Heart left ventricle (tissue), 16 donors: ENCODE measurements at places on chromosomes 1 and 21. TPM values are rescaled to one million over a fixed set of nuclear protein-coding genes. Genes with fewer than 3 reads are reported as not detected.

The CAMK1G gene
- total RNA-seq = not detected

DNA sequence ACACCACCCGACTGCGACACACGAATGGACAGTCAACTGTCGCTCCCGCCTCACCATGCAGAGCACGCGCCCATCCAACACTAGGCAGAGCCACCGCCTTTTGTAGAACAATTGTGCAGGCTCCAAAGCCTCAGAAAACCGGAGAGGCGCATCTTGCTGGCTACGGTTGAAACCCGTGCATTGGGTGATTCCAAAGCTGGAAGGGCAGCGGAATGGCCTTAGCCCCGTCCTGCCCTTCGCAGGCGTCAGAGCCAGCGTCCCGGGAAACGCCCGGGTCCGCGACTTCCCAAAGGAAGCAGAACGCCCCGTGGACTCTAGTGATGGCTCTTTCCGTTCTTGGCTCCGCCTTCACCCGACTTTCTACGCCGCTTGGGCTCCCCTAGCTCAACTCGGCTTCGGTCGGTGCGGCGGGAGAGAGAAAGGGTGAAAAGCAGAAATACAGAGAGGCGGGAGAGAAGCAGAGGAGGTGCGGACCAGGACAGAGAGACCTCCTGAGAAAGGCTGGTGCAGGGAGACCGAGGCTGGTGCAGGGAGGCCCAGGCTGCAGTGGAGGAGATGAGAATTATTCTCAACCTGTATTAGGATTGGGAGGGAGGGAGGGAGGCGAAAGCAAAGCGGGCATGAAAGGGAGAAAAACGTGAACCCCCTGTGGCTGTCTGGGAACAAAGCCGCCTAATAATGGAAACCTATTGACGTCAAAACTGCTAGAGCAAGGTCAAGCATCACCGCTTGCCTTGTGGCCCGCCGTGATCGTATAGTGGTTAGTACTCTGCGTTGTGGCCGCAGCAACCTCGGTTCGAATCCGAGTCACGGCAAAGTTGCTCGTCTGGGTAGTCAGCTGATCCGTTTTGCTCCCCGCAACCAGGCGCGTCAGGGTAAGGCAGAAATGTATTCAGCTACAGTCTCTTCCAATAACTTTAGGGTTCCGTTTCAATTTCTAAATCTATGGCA is 99.5 kb downstream of the PRKAB2 start:
- H3K27me3 ChIP-seq = peaks cover 19% of the 10 kb centered on the region
- DNase-seq = peak; percentile 45
- H3K4me1 ChIP-seq = no peaks in the 10 kb centered on the region
- no peaks in the 10 kb centered on the region for H3K36me3 ChIP-seq

- peak; percentile 94 for DNase-seq
- peak within 1 kb of the TSS; percentile 85 for H3K4me3 ChIP-seq
- H3K36me3 ChIP-seq = peaks cover 6% of the 10 kb centered on the region
- H3K4me1 ChIP-seq = peaks cover 2% of the 10 kb centered on the region
- H3K27me3 ChIP-seq = no peaks in the 10 kb centered on the region
Measured at GRCh38 chr21:32392880-32393676, at the start of gene URB1. Gene URB1 (minus strand): TSS chr21:32393012. CDS start chr21:32392910, 102 bp downstream.

GRCh38 chr21:28639737-28640136 is 352.9 kb downstream of the LTN1 start:
- peaks cover 5% of the 10 kb centered on the region for H3K4me1 ChIP-seq
- H3K4me3 ChIP-seq = no peak overlapping the region
- DNase-seq = no peak
- H3K36me3 ChIP-seq = no peaks in the 10 kb centered on the region
- no peak overlapping the region for H3K27ac ChIP-seq

DNA sequence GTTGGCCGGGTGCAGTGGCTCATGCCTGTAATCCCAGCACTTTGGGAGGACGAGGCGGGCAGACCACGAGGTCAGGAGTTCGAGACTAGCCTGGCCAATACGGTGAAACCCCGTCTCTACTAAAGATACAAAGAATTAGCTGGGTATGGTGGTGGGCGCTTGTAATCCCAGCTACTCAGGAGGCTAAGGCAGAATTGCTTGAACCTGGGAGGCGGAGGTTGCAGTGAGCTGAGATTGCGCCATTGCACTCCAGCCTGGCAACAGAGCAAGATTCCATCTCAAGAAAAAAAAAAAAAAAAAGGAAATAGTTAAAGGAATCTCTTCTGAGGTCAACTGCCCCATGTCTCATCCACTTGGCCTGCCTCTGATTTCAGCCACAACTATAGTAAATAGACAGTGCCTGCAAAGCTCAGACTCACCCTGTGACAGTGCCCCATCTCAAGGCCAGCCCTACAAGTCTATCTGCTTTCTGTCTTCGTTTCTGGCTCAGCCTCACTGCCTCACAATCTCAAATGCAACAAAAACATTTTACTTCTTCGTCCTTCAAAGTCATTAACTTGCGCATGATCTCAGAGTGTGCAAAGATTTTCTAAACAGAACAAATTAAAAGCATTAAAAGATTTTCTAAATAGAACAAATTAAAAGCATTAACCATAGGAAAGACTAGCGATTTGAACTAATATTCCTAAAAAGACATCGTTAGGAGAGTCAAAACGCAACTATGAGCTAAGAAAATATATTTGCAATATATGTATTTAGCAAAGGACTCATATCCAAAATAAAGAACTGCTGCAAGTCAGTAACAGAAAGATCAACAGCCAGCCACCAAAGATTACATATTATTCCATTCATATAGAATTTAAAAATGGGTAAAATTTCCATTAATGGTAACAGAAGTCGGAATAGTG is 65.0 kb upstream of the PRDX6 start:
- H3K27ac ChIP-seq = no peak overlapping the region
- DNase-seq = no peak
- no peak overlapping the region for H3K4me3 ChIP-seq
- H3K36me3 ChIP-seq = no peaks in the 10 kb centered on the region

GRCh38 chr21:27813344-27813743 is 846.5 kb upstream of the ADAMTS5 start:
- H3K36me3 ChIP-seq = no peaks in the 10 kb centered on the region
- no peaks in the 10 kb centered on the region for H3K27me3 ChIP-seq
- DNase-seq = no peak

DNA sequence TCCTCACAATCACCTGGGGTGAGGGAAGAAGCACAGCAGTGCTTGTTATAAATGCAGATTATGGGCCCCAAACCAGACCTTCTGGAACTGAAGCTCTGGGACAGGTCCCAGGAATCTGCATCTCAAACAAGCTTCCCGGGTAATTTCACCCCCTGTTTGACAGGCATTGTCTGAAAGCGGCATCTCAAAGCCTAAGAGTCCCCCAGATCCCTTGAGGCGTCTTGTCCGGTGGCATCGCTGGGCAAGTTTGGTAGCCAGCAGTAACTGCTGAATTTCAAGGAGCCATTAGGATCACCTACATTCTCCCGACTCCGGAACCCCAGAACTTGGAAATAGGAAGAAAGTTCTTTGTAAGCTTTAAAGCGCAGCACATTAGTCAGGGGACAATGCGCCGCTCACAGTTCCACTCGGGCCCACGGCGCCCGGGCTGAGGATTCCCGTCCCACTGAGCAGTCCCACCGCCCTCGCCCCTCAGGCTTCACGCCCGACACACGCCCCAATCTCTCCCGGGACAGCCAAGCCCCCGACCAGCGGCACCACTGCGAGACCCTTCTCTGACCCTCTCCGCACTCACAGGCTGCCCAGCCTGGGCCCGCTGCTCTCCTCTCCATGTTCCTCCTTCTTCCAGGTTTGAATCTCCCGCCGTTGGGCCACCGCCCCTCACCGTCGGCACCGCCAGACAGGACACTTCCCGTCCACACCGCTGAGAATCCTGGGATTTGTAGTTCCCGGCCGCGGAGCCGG is at the start of gene IQGAP3:
IQGAP3 (minus strand) TSS at position 647 of the 744 bp plus-strand sequence; CDS start at position 611, 36 bp downstream.
- H3K27me3 ChIP-seq = no peaks in the 10 kb centered on the region
- H3K36me3 ChIP-seq = no peaks in the 10 kb centered on the region
- peak; percentile 87 for DNase-seq
- no peak within 1 kb of the TSS for H3K4me3 ChIP-seq
- peaks cover 10% of the 10 kb centered on the region for H3K4me1 ChIP-seq

DNA sequence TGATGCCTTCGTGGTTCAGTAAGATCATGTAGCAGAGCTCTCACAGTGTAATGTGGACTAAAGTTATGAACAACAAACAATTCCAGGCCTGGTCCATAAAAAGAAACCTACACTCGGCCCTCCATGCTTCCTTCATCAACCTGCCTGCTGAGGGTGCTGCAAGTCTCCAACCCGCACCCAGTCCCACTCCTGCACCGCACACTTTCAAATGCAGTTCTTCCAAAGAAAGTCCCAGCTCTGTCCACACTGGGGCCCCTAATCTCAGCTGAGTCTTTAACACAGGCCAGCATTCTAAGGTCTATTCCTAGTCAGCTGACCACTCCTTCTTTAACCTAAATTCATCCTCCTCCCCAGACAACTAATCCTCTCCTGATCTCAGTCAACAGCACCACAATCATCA is 71.5 kb upstream of the NR5A2 start:
- H3K36me3 ChIP-seq = no peaks in the 10 kb centered on the region
- H3K27ac ChIP-seq = no peak overlapping the region
- no peaks in the 10 kb centered on the region for H3K4me1 ChIP-seq
- no peak for DNase-seq
- no peak overlapping the region for H3K4me3 ChIP-seq
